ENCODE measurements at places on chromosomes 1 and 21. TPM values are rescaled to one million over a fixed set of nuclear protein-coding genes. Genes with fewer than 3 reads are reported as not detected.
A peak's percentile ranks its signal among the peaks of the same experiment; 100 is the strongest.

ADAMTS5 gene
- total RNA-seq = 51.1 TPM

BARHL2 gene
- not detected for total RNA-seq

CYP4A11 gene
- not detected for total RNA-seq

PRKAA2 gene
- total RNA-seq = 2.8 TPM

FMO4 gene
- total RNA-seq = 3.9 TPM

DNA sequence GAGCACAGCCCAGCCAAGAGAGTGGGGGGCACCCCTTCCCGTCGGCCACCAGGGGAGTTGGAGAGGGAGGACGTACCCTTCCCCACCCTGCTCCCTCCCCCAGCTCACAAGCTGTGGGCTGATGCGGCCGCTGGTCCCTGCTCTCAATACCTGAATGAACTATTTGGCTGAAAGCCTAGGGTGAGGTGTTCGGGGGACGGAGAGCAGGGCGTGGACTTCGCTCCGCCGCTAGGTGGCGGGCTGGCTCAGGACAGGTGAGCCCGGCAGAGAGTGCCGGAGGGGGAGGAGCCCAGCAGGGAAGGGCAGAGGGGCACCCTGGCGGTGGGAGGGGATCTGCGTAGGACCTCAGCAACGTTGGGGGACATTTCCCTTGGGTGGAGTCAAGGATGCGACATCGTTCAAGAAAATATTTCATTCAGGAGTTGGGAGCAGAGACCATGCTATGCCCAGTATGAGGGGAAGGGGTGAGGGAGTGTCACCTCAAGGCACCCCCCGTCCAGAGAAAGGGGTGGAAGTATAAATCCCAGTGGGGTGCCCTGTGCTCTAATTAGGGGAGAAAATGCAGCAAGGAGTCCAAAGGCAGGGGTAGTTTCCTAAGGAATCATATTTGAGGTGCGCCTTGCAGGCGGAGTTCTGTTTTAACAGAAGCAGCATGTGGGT, 12.0 kb upstream of the RHBG start:
- peak; percentile 79 for DNase-seq

- no peak for DNase-seq
These were observed 303.3 kb upstream of the DAB1 start for GRCh38 chr1:57727121-57727520.

GRCh38 chr1:81950591-81951244, 150.0 kb downstream of the ADGRL2 start:
- DNase-seq = no peak

DNA sequence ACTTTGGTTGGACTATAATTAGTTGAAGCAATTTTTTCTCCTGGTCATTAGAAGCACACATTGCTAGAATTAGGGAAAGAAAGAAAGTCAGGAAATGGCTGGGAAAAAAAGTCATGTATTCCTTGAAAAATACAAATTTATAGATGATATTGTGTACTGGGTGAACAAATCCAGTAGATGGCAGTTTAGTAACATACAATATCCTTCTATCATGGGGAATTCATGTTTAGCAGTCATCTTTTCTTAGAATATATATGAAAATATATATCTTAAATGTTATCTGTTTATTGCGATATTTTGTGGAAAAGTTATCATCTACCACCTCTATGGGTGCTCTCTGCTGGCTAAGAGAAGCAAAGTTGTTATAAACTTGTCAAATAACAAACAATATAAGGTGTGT, 13.1 kb upstream of the ZRANB2 start:
- no peak for DNase-seq

DNA sequence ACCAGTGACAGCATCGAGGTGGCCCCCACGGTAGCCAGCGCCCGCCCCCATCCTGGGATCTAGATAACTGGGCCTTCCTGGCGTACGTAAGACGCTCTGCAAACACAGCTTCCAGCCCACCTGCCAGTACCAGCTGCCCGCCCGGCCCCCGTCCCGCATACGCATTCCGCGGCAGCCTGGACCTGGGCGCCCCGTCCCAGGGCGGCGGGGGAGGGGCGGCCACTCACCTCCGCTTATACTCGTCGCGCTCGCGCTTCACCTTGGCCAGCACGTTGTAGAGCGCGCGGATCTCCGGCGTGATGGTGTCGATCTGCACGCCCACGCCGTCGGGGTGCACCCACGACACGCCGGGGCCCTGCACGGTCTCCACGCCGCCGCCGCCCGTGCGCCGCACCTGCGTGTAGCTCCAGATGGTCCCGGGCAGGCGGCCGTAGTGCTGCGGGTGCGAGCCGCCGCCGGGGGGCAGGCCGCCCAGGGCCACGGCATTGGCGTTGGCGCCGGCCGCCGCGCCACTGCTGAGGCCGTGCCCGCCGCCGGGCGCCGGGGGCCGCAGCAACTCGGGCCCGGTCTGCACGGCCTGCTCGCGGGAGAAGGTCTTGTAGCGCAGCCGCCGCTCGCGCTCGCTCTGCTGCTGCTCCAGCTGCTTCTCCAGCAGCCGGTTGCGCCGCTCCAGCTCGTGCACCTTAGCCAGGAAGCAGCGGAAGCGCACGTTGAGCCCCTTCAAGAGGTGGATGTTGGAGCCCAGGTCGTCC, 859 bp downstream of the IFFO2 start:
- peak; percentile 92 for DNase-seq

- DNase-seq = no peak
These were observed 102.6 kb downstream of the NRIP1 start for GRCh38 chr21:14962217-14962616.

DNA sequence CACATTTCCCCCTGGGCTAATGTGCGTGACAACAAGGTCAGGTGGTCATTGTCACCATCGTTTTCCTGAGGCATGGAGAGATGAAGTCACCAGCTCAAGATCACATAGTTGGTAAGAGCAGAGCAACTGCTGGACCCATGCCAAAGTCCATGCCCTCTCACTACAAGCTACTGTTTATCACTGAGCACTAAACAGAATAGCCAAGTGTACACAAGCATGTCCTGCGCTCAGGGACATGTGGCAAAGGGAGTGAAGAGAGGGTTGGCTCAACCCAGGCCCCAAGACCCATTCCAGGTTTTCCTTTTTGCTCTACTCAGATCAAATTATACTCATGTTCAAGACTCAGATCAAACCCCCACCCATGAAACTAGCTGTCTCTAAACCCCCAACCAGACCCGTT, 20.8 kb downstream of the LRRC52 start:
- DNase-seq = no peak
